ENCODE measurements at places on chromosomes 6 and 20.

GRCh38 chr20:43925215-43925614 lies 10.6 kb downstream of the TOX2 start:
- DNase-seq, result no peak

GRCh38 chr6:169669889-169670288 lies 31.9 kb downstream of the WDR27 start:
- DNase-seq, result no peak

- DNase-seq, result no peak
Measured at GRCh38 chr6:124190256-124190655, 386.6 kb downstream of the NKAIN2 start.

DNA sequence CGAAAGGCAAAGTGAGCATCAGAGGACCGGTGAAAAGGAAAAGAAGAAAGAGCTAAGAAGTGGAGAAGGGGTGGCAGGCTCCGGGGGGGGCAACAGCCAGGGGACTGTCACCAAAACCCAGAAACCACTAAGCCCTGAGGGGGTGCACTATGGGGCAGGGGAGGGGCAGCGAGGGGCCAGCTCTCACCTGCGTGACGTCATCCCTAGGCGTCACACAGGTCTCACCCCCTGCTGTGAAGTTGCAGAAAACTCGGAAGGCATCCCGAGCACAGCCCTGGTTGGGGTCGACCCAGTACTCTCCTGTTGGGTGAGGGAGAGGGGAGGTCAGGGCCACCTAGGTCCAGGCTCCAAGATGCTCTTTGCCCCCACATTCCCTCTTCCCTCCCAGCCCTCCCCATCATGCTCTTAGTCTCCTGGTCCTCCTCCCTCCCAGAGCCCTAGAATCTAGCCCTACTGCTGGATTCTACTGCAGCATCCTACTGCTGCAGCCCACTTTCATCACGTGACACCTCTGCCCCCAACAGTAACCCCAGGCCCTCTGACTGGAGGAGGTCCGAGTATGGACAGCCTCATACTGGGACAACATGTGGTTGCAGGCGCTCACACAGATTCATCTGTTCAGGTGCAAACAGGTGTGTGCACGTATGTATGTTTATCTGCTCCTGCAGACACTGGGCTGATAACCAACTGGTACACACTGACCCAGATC lies 27.4 kb downstream of the COL11A2 start:
- DNase-seq, result no peak

DNA sequence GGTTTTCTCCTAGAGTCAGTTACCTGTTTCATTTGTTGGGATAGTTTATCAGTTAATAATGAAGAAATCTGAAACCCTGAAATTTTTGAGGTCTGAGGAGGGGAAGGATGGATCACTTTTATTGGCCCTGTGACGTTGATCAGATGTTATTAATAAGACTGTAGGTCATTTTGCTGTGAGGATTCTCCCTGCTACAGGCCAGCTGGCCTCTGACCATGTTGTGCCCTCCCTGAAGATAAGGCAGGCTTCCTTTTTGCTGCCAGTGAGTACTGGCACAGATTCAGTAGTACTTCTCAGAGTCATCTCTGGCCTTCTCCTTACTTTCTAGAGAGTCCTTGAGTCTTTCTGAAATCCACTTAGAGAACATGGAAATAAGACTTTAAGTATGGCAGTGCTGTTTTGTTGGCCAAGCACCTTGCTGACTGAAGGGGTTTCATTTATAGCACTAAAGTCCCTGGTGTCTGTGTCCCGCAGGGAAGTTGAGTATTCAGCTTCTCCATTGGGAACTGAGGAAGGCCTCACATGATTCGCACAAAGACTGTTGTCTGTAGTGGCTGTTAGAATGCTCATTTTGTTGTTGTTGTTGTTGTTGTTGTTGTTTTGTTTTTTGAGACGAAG lies 202.6 kb downstream of the DTNBP1 start:
- no peak for DNase-seq

DNA sequence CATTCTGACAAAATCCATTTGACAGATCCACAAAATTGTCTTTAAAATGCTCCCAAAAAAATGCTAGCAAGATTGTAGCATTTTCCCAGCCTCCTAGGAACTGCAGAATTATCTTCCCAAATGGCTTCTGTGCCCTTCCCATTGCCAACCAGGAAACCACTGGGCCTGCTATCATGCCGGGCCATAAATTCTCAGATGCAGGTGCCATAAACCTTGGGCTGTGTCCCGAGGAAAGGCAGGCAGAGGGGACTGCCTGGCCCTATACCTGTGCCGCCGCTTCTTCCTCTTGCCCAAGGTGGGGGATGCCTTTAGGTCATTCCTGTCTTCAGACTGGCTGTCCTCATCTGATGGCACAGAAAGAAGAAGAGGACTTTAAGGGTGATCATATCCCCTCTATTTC lies 2.8 kb downstream of the VSX1 start:
- no peak for DNase-seq

GRCh38 chr6:6717953-6718352 lies 129.4 kb downstream of the LY86 start:
- DNase-seq, result no peak

DNA sequence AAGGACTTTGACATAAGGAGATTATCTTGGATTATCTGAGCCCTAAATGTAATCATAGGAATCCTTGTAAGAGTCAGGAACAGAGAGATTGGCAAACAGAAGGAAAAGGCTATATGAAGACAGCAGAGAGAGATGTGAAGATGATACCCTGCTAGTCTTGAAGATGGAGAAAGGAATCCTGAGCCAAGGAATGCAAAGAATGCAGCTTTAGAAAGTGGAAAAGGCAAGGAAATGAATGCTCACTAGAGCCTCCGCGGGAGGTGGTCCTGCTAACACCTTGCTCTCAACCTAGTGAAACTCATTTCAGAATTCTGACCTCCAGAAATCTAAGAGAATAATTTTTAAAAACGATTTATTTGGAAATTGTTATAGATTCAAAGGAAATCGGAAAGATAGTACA lies 117.1 kb downstream of the TBXT start:
- DNase-seq, result no peak

DNA sequence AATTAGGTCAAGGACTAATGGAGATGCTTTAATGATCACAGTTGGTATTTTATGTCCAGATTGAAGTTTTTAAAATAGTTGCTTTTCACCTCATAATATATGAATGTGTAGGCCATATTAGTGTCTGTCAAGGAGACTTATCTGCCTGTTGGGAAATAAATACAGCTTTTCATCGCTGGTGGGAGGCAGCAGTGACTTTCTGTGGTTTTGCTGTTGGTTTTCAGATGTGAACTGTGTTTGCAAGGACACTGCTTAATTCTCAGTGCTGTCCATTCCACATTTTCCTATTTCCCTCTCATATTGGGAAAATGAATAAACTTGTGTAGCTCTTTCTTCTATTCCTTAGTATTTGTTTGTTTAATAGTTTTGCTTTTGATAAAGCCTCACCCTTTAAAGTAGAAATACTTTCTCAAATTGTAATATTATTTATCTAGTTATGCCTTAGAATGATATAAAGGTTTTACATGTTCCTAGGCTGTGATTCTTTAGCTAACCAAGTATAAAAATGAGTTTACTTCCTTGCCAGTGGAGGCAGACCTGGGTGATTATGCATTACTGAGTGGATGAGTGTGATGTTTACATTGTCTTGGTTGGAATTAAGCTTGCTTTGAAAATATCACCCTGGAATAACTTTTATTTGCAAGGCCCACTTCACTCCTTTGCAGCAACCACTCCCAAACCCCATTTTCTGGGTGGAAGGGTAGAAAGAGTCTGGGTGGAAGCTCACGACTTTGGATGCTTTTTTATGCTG lies 3.3 kb downstream of the PLCB4 start:
- no peak for DNase-seq

- no peak for DNase-seq
Measured at GRCh38 chr6:147651249-147652063, 143.0 kb downstream of the SAMD5 start.
